ENCODE measurements at places on chromosomes 4 and X.
A peak's percentile ranks its signal among the peaks of the same experiment; 100 is the strongest.

DNA sequence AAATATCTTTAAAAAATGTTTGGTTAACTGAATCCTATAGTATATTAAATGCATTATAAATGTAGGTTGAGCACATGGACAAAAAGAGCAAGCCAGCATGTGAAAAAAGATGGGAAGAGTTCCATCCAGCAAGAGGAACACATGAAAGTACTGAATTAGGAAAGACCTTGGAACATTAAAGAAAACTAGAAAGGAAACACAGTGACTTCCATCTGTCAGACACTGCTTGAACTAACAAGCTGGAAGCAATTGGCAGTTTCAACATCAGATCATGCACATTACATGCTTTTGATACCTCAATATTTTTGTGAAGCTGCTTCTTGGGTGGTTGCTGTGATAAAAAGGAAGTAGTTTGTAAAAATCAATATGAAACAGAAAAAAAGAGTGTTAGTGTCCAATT, 626.8 kb upstream of the GNPDA2 start:
- no peak for DNase-seq

DNA sequence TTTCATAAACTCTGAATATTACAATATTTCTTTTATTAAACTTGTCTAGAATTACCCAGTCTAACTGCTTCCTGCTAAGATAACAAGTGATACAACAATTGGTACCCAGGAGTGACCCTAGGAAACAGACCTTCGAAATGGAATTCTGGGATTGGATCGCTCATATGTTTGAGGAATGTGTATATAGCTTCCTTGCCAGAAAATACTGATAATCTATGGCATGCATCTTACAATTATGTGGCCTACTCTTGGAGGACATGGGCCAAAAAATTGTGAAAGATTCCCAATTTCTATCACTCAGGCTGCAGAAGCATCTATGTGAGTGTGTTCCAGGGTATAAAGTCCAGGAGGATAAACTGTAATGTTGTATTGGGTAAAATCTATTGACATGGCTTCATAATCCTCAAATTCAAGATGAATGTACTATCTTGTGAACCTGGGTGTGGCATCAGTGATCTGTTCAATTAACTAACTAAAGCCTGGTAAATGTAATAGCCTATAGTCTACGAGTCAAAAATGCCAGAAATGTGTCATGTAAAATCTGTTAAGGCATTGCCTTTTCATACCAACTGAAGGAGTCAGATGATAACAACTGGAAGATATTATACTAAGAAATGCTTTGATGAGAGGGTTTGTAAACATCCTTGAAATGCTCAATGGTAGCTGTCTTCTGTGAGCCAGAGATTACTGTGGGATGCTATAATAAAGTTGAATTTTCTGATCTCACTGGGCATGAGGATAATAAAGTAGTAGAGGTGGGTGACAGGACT, 1499.3 kb downstream of the PCDH7 start:
- no peak for DNase-seq

DNA sequence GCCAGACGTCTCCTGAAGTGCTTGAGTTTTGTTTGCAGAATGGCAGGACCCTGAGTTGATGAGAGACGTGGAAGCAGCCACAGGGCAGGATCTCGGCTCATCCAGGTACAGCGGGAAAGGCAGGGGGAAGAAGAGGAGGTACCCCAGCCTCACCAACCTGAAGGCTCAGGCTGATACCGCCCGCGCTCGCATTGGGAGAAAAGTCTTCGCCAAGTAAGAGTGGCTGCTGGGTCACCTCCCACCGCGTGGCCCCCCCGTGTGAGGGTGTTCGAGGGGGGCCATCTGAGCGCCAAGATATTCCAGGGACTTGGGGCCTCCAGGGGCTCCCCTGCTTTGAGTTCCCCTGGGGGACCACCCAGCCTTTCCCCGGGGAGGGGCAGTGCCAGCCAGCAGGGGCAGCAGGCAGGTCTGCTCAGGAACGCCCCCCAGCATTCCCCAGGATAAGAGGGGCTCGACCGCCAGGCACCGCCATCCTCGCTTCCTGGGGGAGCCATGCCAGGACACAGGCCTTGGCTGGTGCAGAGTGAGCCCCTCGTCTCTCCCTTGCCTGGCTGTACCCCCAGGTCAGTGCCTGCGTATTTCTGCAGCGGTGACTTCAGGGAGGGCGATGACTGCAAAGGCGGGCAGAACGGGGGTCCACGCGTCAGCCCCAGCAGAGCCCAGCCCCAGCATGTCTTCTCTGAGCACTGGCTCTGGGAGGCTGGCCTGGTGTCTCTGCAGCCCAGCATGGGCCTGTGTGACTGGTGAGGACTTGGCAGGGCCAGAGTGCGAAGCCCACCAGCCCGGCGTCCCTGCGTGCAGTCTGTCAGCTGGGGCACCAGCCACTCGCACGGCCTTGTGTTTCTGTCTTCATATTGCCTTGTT, 22.3 kb downstream of the NKX1-1 start:
- DNase-seq = no peak

- no peak for DNase-seq
Observed at GRCh38 chrX:6132970-6133369, 95.7 kb downstream of the NLGN4X start.

GRCh38 chr4:850323-850945, 24.5 kb upstream of the CPLX1 start:
- DNase-seq = no peak

- DNase-seq = no peak
Observed at GRCh38 chrX:130111220-130112154, 1.2 kb upstream of the ELF4 start.

GRCh38 chr4:139876337-139876941, 210.8 kb downstream of the MGST2 start:
- DNase-seq = peak; percentile 48

DNA sequence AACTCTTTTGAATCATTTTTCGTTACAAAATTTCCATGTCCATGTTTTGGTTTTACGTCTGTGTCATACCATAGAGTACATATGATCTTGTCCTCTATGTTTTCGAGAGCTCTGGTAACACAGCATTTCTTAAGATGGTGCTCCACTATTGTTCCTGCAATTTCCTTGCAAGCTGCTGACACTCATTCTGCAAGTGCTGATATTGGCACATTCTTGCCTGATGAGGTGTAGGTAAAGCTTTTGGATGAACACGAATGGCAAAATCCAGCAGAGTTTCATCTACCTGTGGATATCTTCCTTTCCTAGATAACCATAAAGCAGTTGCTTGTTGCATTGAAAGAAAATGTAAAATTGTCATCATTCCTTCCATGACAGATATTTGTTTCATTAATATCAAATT, 41.3 kb downstream of the MAGEB17 start:
- no peak for DNase-seq

GRCh38 chrX:43679058-43679457, 23.0 kb downstream of the MAOA start:
- DNase-seq = no peak

GRCh38 chr4:123930996-123931395, 534.4 kb downstream of the SPRY1 start:
- DNase-seq = no peak

DNA sequence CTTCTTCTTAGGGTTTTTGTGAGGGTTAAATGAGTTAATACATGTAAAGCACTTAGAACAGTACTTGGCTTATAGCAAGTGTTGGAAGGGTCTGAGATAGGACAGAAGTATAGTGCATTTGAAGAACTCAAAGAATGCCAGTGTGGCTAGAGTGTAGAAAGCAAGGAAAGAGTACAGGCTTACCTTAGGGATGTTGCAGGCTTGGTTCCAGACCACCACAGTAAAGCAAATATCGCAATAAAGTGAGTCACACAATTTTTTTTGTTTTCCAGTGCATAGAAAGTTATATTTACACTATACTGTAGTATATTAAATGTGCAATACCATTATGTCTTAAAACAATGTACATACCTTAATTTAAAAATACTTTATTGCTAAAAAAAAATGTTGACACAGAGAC, 41.3 kb downstream of the KIF4A start:
- DNase-seq = no peak

DNA sequence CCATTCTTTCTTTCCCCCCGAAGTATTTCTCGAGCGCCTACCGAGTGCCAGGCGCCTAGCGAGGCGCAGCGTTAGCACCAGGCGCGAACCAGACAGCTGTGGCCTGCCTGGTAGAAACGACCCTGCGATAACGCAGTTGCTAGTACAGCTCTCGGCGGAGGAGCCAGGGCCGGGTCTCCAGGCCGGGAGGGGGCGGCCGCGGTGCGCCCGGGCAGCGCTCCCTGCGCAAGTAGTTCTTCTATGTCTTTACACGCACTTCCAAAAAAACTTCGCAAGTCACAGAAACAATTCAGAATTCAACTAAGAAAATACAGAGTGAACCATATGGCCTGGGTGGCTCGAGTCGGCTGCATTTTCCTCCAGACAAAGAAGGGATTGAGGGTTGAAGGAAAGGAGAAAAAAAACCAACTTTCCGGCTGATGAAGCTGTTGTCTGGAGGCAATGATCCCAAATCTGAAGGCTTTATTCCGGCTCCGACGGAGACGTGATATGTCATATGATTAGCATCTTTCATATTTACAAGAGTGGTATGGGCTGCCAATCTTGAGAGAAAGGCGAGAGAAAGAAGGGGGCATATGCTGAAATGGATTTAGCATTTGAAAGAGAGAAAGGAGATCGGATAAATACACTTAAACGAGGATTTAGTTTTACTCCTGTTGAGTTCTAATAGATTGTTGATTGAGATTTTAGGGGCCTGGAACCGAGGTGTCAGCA, 7.2 kb upstream of the NEUROG2 start:
- no peak for DNase-seq

- no peak for DNase-seq
Observed at GRCh38 chr4:85938902-85939301, 421.0 kb downstream of the MAPK10 start.

- no peak for DNase-seq
Observed at GRCh38 chr4:10161146-10161545, 44.5 kb upstream of the WDR1 start.

GRCh38 chr4:92872604-92873003, 568.8 kb downstream of the GRID2 start:
- no peak for DNase-seq

DNA sequence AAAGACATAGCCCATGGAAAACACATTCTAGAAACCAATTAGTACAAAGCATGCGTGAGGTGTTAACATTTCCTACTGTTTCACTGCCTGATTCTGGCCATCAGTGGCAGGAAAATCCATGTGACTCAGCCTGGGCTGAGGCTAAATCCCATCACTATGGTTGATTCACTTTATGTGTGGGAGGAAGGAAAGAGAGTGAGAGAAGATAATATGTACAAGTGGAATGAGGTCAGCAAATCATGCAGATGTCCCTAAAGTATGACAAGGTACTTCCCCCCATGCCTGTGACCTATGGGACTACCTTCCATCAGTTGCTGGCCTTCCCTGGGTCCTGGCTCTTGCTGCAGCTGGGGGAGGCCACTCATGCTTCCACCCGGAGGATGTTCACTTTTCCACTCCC, 64.2 kb upstream of the MAP3K15 start:
- no peak for DNase-seq

GRCh38 chr4:89256203-89256800, 51.3 kb downstream of the GPRIN3 start:
- DNase-seq = no peak

- DNase-seq = no peak
Observed at GRCh38 chrX:113274345-113274744, 433.7 kb upstream of the AMOT start.

DNA sequence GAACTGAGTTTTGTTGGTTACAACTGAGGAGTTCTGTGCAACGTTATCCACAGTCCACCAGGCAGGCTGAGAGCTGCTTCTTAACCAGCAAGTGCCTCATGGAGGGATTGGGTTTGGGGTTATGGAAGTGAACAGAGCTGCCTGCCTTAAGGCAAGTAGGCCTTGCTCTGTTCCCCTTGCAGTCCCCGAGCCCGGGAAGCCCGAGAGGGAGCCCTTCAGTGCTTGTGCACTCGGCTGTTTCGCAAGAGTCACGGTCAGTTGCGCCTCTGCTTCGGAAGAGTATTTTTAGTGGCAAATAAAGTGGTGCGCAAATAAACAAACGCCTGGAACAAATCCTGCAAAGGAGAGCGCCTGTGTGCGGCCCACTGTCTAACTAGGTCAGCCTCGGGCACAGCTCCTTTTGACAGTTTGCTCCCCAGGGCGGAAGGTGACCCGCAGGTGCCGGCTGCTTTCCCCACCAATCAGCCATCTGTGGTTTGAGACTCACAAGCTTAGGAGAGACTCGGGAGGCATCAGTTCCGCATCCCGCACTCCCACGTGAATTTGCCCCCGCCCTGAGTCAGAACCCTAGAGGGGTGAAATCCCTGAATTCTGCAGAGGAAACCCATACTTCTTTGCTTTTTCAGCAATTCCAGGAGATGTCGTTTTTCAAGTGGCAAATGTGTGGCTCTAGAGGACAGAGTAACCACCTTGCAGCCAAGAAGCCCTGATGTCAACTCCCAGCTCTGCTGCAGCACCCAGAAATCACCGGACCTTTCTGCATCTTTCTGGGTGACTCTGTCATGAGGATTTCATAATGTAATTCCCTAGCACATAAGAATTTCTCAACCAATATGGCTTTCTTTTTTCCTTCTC, 56.8 kb downstream of the LGI2 start:
- peak; percentile 68 for DNase-seq

GRCh38 chr4:55397520-55398321, 2.0 kb downstream of the TMEM165 start:
- DNase-seq = no peak

- peak; percentile 57 for DNase-seq
Observed at GRCh38 chr4:3880615-3881120, 114.5 kb downstream of the ADRA2C start.

DNA sequence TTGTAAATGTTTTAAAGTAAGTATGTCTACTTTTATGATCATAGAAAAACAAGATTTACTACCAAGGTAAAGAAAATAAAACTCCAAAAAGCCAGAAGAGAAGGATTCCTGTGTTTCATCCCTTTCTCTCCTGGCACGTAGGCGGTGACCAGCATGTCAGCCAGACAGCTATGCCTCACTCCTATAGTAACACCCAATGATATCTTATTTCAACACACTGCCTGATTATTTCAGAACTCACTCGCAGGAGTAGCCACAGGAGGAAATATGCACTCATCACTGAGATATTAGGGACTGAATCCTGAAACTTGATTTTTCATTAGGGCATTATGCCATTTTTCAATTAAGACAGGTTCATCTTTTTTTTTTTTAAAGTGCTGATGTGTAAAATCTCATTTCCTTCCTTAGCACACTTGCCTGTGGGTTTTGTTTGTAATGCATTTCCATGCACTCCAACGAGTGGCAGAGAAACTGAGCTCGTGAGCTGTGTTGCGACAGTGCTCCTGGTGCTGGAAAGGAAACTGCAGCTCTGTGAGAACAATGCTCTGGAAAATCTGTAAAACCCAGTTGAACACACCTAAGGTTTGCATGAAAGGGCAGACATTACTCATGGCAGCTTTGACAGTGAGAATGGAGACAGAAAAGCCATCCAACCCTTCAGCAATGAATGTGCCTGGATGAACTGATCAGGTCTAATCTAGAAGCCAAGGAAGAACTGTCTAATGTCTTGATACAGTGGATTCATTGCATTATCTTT, 18.2 kb downstream of the RAI2 start:
- peak; percentile 17 for DNase-seq

Data from NCI-H510A treated with DMSO at 0.1 percent for 48 hours (cell line).